ENCODE measurements at places on chromosomes 5 and 9.

- DNase-seq: peak; percentile 44
Measured at GRCh38 chr5:140402258-140403074, 833 bp downstream of the ANKHD1 start.

DNA sequence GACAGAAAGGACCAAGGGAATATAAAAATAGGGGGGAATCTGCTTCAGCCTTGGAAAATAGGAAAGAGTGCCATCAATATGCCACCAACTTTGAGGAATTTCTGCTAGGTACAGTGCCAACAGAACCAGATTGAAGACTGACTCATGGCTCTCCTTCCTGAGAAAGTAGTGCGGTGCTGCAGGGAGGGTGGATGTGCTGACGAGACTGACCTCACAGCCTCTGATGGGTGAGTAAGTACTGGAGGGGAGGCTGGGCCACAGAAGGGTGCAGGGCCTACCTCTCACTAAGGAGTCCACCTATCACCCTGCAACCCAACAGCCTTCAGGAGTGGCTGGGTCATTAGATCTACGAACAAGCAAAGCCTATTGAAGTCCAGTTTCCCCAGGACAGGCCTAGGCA is 187.6 kb downstream of the GABBR2 start:
- DNase-seq: no peak

GRCh38 chr9:109499093-109499630 is 1.1 kb upstream of the PTPN3 start:
- DNase-seq: no peak

GRCh38 chr9:121573717-121574485 is 74.3 kb upstream of the GGTA1 start:
- no peak for DNase-seq
